Epithelial cell of proximal tubule (primary cell): ENCODE measurements at places on chromosomes 3 and 15. TPM values are rescaled to one million over a fixed set of nuclear protein-coding genes. Genes with fewer than 3 reads are reported as not detected.

GRCh38 chr15:96344706-96345559 lies 14.4 kb downstream of the NR2F2 start:
- no peak for DNase-seq

- DNase-seq, result no peak
These were observed 168.0 kb upstream of the STT3B start for GRCh38 chr3:31364711-31365110.

GRCh38 chr15:39552556-39552955 lies 28.3 kb upstream of the THBS1 start:
- no peak for DNase-seq

GRCh38 chr15:47767035-47767434 lies 49.7 kb downstream of the SEMA6D start:
- no peak for DNase-seq

DNA sequence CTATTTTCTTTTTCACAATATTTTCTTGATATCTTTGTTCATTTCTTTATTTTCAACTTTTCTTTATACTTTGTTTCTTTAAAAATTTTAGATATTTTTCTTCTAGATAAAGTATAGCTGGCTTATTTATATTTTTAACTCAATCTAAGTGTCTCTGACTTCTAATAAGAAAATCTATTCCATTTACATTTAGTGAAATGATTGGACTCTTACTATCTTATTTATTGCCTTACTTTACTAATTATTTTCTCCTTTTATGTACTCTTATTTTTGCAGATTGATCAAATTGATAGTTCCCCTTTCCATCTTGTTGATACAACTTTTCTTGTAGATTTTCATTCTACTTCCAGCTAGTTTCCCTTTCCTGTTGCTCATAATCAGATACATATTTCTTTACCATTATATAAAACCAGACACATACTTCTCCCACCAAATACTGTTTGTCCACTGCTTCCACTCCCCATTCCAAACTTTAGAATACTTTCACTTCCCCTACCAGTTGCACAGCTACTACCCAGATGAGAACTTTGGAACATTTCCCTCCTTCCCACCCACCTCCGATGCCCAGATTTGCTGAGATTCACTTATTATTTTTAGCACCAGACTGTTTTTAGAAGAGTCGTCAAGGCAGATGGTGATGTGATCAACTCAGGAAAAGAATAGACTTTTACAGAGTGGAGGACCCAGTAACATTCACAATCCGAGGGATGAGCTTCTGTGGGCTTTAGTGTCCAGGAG lies 151.5 kb downstream of the LIPC start:
- DNase-seq, result no peak

GRCh38 chr15:80107774-80108173 lies 45.0 kb upstream of the FAH start:
- no peak for DNase-seq

- no peak for DNase-seq
These were observed 1.3 kb downstream of the DENND4A start for GRCh38 chr15:65790694-65791334.

GRCh38 chr3:187020376-187020775 lies 90.0 kb downstream of the ST6GAL1 start:
- no peak for DNase-seq

- DNase-seq, result no peak
These were observed 1.6 kb upstream of the UBA3 start for GRCh38 chr3:69081583-69082262.

DNA sequence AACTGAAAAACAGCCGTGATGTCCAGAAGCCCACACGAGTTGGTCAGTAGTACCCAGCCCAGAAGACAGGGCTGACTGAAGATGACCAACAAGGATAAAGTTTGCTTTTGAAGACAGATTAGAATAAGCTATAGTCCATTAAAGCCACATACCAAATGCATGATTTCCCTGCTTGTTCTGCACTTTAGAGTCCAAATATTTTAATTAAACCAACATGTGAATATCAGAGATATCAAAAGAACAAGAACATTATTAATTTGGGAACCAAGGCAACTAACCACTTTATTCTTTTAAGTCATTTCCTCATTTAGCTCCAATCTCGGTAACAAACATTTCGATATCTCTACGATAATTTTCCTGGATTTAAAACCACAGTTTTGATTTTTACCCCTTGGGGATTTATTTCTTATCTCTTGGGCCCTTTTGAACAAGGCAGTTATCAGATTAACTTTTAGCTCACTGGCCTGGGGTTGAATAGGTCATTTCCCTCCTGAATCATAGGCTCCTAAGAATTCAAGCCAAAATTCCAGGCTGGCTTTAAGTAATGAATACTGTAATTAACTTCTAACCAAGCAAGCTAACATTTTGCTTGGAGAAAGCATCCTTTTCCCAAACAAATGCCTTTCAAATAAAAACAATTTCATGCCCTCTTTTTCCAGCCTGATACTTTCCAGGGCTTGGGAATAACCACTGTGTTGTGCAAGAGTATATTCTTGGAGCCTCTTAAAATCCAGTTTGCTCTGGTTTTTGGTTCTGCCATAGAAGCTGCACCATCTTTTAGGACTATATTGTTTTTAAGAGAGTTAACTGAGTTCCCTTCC lies 102.9 kb upstream of the NR2E3 start:
- no peak for DNase-seq

DNA sequence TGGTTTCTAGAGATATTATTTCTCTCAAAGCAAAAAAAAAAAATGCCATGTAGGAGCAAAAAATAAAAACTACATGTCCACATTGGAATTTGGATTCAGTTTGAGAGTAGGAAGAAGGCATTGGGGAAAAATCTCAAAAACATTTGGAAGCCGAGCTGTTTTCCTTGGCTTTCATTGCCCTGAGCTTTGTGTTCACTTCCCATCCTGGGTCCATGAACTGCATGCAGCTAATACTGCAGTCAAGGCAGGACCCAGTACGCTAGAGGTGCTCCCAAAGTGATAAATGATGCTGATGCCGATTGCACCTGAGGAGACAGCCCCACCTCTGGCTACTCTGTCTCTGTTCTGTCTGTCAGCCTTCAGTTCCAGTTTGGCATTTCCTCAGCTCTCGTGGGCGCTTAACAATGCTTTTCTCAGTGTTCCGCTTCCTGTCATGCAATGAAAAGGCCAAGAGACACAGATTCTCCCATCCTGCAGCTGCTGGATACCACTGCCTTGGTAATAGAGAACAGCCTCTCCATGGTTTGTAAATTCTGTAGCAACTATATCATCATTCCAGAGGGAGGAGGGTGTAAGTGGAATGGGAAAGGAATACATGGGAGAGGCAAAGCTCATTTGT lies 181.8 kb downstream of the RYR3 start:
- no peak for DNase-seq

GRCh38 chr3:59549962-59550361 lies 500.1 kb upstream of the CFAP20DC start:
- DNase-seq, result no peak

DNA sequence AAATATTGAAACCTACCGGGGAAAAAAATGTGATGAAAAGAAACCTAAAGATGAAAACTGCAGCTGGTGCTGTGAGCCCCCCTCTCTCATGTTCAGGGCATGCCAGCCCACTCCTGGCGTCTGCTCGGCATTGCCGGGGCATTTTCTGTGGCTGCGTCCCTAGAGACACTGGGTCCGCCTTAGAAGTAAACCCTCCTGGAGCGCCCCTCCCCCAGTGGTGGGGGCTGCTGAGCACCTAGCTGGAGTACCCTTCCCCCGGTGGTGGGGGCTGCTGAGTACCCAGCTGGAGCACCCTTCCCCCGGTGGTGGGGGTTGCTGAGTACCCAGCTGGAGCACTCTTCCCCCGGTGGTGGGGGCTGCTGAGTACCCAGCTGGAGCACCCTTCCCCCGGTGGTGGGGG lies 24.5 kb upstream of the GABRA5 start:
- DNase-seq, result no peak

The IGF2BP2 gene
- total RNA-seq, result 57.6 and 99.8 TPM in 2 replicates

The IL16 gene
- total RNA-seq, result 0.12 TPM in 1 of 2 replicates, not detected in the other

The IRAK2 gene
- 15.3 and 22.0 TPM in 2 replicates for total RNA-seq

The SLC2A2 gene
- total RNA-seq, result not detected in 2 replicates

The SLC6A20 gene
- 0.51 and 2.8 TPM in 2 replicates for total RNA-seq

The LOXL1 gene
- 48.7 and 120 TPM in 2 replicates for total RNA-seq

The MEX3B gene
- 4.7 and 4.9 TPM in 2 replicates for total RNA-seq

The DAZL gene
- total RNA-seq, result not detected in 2 replicates

The ILDR1 gene
- total RNA-seq, result 2.2 and 2.8 TPM in 2 replicates

The THAP10 gene
- total RNA-seq, result 6.5 and 9.1 TPM in 2 replicates

The DPPA2 gene
- not detected in 2 replicates for total RNA-seq
